ENCODE measurements at places on chromosomes 7 and 10.

- no peak for DNase-seq
Observed at GRCh38 chr7:92813390-92814024, 22.9 kb downstream of the CDK6 start.

- no peak for DNase-seq
Observed at GRCh38 chr10:44393051-44393630, 8.2 kb upstream of the CXCL12 start.

DNA sequence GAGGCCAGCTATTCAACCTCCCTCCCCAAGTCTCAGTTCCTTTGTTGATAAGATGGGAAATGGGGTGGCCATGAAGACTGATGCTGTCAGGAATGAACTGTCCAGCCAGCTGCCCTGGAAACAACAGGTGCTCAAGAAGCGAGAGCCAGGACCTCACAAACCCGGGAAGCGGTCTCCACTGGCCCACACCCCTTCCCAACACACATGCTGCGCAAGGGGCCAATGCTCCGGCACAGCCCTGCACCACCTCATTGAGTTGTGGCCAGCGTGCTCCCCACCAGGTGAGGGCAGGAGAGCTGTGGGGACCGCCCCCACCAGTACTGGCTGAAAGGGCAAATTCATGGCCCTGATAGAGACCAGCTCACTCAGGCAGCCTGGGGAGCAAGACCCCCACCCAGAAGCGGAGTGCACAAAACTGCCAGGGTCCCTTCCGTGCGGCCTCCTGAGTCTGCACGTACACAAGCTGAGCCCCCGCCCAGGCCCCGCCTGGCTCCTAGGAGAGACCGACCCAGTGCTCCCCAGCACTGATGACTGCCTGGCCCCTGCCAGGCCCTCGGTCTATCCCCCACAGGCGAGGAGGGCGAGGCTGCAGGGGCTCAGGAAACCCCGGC lies 216.6 kb downstream of the MAD1L1 start:
- no peak for DNase-seq

GRCh38 chr10:117477961-117478670 lies 64.4 kb upstream of the EMX2 start:
- DNase-seq: no peak

DNA sequence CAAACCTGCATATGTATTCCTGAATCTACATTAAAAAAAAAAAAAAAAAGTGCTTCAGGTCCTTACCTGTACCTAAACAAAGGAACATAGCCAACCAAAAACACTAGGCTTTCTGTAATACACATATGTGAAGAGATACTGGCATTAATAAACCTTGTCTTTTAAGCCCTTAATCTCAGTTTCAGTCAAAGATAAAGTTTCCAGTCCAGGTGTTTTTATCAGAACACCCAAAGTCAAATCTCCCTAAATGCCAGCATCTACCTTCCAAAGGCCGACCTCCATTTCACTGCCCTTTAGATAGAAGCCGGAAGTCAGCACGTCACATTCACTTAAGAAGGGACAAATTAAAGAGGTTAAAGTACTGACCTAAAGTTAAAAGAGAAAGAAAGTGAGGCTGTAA lies 79.8 kb upstream of the NEBL start:
- DNase-seq: no peak
